CD4-positive, alpha-beta T cell treated with Interleukin-2 at 100 ng/mL for 4 hours (primary cell): ENCODE measurements at places on chromosomes 3 and 15.

GRCh38 chr3:45008117-45008516 lies 18.0 kb upstream of the CLEC3B start:
- no peak for DNase-seq

- DNase-seq = no peak
Measured at GRCh38 chr3:21901484-21901883, 150.5 kb upstream of the ZNF385D start.

DNA sequence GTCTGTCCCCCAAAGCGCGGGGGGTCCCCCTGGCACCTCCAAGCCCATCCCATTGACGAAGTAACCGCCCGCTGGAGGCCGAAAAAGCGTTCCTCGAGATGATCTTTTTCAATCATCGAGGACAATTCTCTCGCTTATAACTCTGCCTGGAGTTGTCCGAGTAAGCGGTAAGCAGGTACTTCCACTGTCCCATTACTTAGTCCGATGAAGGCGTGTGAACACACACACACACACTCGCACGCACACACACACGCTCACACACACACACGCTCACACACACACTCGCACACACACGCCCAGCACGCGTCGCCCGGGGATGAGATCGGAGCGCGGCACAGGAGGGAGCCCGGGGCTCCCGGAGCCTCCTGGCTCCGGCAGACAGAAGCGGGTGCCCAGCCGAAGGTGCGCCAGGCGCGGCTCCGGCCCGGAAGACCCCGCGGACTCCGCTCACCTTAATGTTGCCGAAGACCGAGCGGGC lies 430 bp downstream of the SLCO2A1 start:
- DNase-seq = no peak

DNA sequence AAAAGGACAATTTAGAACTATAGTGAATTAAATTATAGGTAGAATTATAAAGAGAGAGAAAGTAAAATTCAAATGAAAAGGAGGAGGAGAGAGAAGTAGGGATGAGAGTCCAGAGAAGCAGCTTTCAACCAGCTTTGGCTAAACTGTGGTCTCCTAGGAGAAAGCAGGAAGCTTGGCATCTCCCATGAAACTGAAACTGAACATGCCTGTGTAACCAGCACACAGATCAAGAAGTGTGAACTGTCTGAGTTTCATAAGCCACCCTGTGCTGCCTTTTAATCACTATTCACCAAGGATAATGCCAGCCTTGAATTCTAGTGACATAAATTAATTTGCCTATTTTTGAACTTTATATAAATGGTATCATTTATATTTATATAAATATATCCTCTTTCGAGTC lies 128.5 kb downstream of the MYRIP start:
- no peak for DNase-seq

DNA sequence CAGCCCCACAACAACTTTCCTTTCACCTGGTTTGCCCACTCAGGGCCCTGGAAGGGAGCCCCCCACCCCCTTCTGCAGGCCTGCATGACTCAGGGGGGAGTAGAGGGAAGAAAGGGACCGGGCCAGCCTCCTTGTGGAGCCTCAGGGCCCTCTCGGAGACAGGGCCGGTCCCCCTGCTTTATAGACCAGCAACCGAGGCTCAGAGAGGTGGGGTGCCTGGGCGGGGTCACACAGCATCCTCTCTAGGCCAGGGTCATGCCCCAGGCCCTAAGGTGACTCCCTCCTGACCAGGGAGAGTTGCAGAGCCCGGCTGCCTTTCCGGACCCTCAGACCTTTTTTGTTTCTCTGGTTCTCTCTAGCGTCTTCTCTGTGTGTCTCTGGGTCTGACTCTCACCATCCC lies 211.3 kb downstream of the TBC1D2B start:
- no peak for DNase-seq
